Fibroblast of skin of left biceps (primary cell): ENCODE measurements at places on chromosomes 3 and 15.

GRCh38 chr15:94793641-94794040 lies 562.3 kb downstream of the MCTP2 start:
- DNase-seq: no peak

DNA sequence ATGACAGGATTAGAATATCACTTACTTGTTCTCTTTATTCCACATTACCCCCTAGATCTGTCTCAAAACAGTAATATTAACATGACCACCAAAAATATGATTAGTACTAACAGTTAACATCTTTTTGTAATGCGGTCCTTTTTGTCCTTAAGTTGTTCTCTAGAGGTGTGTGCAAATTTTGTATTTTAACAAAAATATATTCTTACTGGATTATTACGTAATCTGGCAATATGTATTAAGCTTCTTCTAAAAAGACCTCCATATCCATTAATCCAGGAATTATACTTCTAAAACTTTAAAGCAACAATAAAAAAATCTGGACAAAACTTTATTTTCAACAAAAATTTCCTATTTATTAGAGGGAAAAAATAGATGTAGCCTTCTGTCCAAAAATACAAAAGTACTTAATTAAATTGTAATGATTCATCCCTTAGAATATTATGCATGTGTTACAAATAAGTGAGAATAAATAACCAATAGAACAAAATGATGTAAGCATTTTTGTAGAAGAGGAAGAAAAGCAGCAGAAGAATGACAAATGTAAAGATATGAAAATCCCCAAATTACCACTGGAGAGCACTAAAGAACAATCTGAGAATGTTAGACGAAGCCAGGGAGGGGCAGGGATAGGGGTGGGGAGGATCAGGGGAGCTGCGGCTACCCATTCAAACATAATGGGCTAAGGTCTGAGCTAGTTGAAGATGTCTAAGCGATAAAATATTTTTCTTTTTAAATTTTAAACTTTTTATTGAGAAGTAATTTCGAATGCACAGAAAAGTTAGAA lies 945.6 kb downstream of the MCTP2 start:
- no peak for DNase-seq

- no peak for DNase-seq
Observed at GRCh38 chr3:6089780-6090179, 771.1 kb upstream of the GRM7 start.

GRCh38 chr3:10277115-10277625 lies 15.6 kb downstream of the GHRL start:
- no peak for DNase-seq

DNA sequence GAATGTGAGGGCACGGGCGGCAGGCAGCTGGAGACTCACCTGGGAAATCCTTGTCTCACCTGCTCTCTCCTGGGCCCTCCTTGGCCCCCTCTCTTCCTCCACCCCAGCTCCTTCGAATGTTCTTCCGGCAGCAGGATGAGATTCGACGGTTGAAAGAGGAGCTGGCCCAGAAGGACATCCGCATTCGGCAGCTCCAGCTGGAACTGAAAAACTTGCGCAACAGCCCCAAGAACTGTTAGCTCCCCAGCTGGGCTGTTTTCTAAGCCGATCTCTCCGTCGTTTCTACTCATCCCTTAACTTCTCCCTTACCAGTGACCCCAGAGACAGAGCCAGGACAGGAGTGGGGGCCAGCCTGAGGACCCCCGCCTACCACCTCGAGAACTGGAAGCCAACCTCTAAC lies 95.0 kb downstream of the ANP32A start:
- no peak for DNase-seq

GRCh38 chr15:59687836-59688235 lies 1.3 kb downstream of the BNIP2 start:
- no peak for DNase-seq

- DNase-seq: no peak
Observed at GRCh38 chr3:105813710-105814109, 55.1 kb downstream of the CBLB start.

- no peak for DNase-seq
Observed at GRCh38 chr3:189512821-189513220, 118.4 kb upstream of the TP63 start.

GRCh38 chr3:46410669-46411068 lies 3.6 kb downstream of the CCRL2 start:
- DNase-seq: no peak

- DNase-seq: peak; percentile 84
Observed at GRCh38 chr15:58441376-58442070, 9.7 kb downstream of the LIPC start.

DNA sequence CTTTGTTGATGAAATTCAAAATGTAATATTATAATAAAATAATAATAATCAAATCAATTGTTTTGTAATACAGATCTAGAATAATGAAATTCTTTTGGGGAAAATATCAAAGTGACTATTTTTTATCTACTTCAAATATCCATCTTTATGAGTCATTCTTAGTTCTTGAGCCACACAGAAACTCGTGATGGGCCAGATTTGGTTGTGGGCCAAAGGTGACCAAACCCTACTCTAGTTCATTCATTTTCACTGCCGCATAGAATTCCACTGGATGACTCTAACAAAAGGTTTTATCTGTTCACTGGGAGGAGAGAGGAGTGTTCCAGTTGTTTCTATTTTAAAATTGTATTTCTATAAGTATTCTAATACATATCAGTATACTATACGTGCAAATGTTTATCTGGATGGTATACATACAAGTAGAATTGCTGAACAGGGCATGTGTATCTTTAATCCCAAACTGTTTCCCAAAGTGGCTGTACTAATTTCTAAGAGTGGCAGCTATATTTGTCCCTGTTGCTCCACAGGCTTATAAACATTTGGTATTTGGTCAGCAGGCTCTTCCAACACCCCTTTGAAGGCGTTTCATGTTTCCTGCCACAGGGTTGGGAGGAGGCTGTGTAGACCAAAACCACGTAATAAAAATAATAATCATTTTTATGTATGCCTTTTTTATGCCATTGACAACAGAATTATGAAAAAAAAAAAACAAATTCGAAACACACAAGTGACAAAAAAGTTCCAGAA lies 7.3 kb upstream of the RTP3 start:
- DNase-seq: no peak

DNA sequence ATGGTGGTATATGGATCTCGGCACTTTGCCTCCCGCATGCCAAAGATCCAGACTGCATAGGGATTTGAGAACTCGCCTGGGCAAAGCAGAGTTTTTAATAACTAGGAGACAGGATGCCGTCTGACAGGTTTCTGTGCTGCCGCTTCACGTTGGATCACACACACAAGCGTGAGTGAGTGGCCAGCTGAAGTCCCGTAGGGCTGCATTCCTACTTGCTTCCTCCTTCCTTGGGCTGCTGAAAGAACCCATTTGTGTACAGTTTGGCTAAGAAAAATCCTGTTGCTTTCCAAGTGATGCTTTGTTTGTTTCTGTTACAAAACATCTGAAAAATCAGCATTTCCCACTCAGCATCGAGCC lies 604.3 kb upstream of the CFAP20DC start:
- DNase-seq: no peak

- no peak for DNase-seq
Observed at GRCh38 chr3:183298701-183299153, 45.7 kb downstream of the B3GNT5 start.

DNA sequence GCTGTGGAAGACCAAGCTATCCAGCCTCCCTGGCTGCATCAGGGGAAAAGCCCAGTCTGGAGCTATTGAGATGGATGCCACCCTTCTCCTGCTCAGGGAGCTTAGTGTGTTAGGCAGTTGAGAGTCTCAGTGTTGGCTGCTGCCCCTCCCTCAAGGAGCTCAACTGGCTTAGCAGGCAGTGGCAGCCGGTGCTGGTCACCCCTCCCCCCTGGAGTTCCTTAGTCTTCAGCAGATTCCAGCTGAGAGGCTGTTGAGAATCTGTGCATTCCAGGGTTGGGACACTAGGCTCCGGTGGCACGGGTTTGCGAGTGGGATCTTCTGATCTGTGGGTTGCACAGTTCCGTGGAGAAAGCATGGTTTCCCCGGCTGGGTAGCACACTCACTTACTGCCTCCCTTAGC lies 883.8 kb downstream of the NSUN3 start:
- no peak for DNase-seq

DNA sequence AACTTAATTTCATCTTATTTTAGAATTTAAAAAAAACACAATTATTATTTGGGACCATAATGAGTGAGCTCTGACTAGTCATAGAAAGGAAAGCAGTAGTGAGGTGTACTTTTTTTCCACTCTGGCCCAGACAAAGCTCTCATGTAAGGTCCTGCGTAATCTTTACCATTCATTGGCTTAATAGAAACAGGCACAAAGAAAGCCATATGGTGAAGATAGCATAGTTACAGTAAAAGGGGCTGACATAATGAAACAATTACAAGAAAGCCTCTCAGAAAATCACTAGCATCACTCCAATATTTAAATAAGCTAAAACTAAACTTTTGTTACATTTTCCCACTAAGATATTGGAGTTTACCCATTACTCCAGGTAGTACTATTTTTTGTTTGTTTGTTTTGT lies 384.6 kb upstream of the ALCAM start:
- no peak for DNase-seq

DNA sequence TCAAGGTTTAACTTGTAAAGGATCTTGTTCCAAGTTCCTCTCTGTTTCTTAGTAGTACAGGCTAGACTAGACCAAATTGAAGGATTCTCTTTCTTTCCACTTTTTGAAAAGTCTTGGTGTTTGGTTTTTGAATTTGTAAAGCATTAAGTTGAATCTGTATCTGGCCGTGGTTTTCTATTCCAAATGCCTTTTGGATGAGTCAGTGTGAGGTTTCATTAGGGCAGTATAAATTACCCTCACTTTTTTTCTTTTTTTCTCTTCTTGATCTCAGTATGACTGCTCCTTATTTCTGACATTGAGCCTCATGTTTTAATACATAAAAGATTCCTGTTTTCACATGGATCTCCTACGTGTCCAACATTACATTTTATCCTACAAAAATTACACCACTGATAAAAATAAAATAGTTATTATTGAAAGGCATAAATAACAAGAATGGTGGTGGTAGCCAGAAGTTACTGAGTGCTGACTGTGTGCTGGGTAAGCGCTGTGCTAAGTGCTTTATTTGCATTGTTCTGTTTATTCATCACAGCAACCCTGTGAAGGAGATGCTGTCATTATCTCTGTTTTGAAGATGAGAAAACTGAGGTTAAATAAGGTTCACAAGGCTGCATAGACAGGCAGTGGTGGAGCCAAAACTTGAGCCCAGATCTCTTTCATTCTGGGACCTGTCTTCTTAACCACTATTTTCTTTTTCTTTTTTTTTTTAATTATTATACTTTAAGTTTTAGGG lies 48.3 kb downstream of the MITF start:
- DNase-seq: peak; percentile 57

GRCh38 chr15:66740802-66741201 lies 38.8 kb downstream of the SMAD6 start:
- no peak for DNase-seq

GRCh38 chr3:110576960-110577359 lies 494.7 kb upstream of the NECTIN3 start:
- DNase-seq: peak; percentile 85

DNA sequence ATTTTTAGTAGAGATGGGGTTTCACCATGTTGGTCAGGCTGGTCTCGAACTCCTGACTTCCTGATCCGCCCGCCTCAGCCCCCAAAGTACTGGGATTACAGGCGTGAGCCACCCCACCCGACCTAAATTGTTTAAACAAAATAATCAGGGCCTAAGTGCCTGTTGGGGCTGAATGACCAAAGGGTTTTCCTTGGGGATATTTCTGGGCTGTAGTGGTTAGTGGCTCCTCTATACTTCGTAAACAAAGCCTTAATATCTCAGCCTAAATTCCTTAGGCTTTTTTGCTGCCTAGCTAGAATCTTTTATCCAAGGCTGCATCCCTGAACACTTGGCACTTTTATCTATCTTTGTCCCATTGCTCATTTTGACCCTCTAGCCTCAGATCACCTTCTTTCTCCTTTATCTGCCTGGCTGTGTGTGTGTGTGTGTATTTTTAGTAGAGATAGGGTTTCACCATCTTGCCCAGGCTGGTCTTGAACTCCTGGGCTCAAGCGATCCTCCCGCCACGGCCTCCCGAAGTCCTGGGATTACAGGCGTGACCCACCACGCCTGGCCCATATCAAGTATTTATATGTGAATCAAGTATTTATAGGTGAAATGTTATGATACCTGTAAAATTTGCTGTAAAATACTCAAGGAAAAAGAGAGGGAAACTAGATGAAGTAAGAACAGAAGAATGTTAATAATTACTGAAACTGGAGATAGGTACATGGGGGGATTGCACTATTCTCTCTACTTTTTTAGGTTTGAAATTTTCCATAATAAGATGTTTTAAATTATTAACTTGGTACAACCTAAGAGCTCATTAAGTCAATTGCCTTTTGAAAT lies 1.8 kb downstream of the NUSAP1 start:
- no peak for DNase-seq

DNA sequence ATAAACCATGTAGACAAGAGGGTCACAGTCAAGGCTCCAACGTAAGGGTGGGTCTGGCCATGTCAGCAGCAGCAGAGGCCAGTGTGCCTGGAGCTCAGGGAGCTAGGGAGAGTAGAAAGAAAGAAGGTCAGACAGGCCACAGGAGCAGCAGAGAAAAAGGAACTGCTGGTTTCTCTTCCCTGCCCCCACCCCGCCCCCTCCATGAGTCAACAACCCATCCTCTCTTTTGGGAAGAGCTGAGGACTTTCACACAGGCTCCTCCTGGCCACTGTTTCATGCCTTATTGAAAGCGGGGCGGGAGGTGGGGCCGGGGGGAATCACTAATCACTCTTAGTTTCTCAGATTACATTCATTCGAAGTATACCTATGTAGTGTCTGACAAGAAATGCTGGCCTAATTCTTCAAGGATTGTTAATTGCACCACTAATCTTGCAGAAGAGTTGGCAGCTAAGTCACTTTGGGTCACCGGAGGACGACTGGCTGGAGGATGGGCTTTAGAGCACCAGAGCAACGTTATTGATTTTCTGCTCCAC lies 9.1 kb upstream of the SCG3 start:
- no peak for DNase-seq

DNA sequence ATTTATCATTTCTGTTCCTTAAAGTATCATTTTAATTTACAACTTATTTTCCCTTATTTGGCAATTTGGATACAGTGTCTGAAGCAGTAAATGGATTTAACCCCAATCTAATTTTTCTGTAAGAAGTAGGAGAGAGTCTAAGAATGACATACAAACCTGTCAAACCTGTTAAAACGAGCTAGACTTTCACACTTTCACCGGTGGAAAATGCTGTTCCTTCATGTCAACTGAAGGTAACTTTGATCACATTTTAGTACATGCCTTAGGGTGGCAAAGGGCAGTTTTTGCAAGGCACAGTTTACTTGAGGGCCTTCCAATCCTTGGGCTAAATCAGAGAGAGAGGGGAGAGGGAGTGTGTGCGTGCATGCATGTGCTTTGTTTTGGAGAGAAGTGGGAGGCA lies 221.4 kb downstream of the THSD4 start:
- DNase-seq: no peak
